CD14-positive monocyte (primary cell): ENCODE measurements at places on chromosomes 6 and 20. TPM values are rescaled to one million over a fixed set of nuclear protein-coding genes. Genes with fewer than 3 reads are reported as not detected.
A peak's percentile ranks its signal among the peaks of the same experiment; 100 is the strongest.

DNA sequence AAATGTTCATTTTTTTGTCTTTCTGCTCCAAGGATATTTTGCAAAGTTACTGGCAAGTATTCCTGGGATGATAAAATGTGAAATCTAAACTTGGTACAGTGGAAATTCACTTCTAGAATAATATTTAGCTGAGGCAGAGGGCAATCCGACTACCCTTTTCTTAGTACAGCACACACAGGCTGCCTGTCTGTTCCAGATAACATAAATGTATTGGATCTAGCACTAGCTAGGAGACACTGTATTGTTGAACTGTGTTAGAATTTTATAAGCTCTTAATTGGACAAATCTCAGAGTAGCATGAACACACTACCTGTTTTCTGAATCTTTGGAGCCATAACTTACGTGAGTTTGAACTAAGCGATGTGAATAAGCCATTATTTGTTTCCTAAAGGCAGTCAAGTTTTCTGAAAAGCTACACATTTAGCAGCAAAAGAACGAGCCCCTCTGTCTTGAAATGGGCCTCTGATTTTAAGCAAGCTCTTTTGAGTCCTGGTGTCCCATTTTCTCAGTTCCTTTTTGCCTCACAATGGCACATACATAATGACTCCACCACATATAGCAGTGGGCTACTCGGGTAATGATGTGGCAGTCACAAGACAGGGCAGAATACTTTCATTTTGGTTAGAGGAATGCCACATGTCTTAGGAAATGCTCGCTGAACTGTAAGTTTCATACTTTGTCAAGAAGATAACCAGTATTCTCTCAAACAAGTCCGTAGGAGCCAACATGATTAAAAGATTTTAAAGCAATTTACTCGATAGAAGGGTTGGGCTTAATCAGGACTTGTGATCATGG, 116.5 kb upstream of the ESR1 start:
- DNase-seq: peak; percentile 68

Gene SIRPD
- polyA plus RNA-seq: 3.7 and 3.9 TPM in 2 replicates

- no peak for DNase-seq
Measured at GRCh38 chr6:113662688-113663333, 194.3 kb upstream of the MARCKS start.

GRCh38 chr6:168949981-168950857, 303.4 kb downstream of the THBS2 start:
- DNase-seq: no peak

DNA sequence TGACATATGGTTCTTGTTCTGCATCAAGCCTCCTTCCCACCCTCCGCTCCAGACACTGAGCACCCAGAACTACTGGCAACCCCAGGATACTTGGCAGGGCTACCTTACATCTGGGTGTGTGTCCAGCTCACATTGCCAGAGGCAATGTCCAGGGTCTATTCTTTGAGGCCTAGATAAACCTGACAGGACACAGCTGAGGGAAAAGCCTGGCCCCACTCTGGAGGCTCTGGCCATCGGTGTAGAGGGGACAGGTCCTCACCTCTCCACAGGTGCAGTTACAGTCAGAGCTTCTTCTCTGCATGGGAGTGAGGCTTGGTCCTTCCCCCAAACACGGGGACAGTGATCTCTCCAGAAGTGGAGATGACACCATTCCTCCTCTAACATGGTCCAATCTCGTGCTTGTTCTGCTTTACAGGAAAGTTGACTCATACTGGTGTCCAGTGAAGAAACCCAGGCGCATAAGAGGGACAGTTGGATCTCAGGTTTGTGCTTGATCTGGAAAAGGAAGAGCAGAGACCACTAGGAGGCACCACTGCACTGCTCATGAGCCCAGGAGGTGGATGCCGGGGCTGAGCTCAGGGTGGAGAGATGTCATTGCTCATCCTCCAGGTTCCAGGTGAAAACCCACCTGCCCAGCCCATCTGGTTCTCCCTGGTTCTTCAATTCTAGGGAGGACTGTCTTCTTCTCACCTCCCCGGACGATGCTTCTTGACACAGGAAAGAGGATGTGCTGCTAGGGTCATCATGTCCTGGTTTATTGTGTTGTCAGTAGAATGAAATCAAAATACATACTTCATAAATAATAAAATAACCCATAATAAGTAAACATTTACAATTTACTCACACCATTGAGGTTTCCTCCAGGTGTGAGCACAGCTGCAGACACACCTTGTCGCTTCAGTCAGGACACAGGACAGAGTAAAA, 14.7 kb downstream of the HLA-F start:
- DNase-seq: peak; percentile 75

- peak; percentile 11 for DNase-seq
Measured at GRCh38 chr20:18738055-18738454, 75.5 kb upstream of the SCP2D1 start.
